ENCODE measurements at places on chromosomes 3 and 15.

- DNase-seq, result no peak
Observed at GRCh38 chr3:16369885-16370284, 104.9 kb downstream of the OXNAD1 start.

DNA sequence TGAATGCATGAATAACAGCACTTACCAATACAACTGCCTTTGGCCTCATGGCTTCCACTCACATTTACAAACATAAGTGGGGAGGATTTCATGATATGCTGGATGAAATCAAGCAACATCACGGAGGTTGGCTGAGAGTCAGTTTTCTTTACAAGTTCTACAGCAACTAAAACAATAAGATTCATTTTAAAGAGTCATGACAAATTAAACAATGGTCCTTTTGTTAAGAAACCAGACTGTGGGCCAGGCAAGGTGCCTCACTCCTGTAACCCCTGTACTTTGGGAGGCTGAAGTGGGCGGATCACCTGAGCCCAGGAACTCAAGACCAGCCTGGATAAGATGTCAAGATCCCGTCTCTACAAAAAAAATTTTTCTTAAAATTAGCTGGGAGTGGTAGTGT lies 12.4 kb downstream of the ATR start:
- no peak for DNase-seq

DNA sequence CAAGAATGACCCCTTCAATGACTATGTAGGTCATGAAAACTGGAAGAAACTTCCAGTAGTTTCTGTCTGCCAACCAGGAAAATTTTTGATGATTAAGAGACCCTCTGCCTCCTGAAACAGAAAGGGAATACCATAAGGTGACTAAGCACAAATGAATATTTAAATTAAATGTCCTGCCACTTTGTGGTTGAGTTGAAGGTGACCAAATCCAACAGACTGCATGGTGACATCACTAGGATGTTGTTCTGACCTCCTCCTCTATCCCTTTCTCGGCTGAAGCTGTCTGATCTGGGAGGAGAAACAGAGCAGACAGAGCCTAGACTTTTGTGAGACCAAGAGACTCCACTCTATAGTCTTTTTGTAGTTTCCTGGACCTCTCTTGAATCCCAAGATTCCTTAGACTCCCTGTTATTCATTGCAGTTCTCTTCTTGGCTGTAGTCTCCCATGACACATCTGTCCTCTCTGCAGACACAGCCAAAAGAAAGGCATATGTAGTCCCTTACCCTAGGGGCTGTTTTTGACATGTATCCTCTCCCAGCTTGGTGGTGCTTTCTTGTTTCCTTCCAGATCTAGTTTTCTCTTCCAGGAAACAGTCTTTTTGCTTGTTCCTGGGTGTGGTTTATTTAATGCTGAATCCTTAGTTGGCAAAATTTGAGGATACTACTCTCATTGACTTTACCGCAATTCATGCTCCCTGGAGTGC lies 55.2 kb upstream of the UBE3A start:
- DNase-seq, result no peak

GRCh38 chr3:15805756-15806266 lies 8.0 kb upstream of the ANKRD28 start:
- DNase-seq, result no peak

- DNase-seq, result no peak
Observed at GRCh38 chr3:36769926-36770325, 5.6 kb upstream of the DCLK3 start.

DNA sequence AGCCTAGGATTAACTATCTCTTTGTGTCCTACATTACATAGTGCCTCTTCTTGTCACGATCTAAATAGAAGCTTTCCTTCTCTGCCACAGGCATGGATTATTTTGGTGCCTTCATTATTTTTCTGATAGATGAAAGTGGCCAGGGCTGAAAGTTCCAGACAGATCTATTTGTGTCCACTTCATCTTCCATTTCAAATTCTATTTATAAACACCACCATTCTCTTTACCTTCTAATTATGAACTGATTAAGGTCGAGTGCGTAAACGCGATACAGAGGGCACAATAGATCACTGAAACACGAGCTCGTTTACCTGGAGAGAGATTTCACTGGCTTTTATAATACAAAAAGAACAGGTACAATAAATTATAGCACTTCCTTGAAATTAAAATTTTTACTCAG lies 105.0 kb downstream of the EDEM1 start:
- no peak for DNase-seq

DNA sequence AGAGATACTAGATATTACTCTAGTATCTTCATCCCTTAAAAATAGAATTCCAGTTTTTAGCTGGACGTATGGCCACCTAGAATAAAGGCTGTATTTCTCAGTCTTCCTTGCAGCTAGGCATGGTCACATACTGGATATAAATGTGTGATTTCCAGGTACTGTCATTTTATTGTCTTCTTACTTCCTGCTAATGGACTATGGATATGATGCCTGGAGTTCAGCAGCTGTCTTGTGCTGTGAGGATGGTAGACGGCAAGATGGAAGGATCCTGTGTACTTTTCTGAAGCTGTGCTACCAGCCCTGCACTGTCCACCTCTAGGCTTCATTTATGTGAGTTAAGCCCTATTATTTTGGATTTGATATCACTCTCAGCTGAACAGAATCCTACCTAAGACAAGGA lies 83.4 kb downstream of the EBLN2 start:
- DNase-seq, result no peak

DNA sequence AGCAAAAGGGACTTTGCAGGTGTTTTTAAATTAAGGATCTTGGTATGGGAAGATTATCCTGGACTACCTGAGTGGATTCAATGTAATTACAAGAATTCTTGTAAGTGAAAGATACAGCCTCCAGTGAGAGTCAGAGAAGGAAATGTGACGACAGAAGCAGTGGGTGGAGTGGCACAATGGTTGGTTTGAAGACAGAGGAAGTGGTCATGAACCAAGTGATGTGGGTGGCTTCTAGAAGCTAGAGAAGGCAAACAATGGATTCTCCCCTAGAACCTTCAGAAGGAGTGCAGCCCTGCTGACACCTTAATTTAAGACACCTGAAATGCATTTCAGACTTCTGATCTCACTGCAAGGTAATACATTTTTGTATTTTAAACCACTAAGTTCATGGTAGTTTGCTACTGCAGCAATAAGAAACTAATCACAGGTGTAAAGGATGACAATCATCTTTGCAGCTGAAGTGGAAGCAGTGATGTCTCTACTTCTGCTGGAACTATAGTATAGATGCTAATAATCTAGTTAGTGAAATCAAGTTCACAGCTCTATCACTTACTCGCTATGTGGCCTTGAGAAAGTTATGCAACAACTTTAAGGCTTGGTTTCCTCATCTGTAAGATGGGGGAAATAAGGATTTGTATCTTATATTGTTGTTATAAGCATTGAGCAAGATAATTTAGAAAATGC lies 403.4 kb upstream of the SUCLG2 start:
- no peak for DNase-seq

DNA sequence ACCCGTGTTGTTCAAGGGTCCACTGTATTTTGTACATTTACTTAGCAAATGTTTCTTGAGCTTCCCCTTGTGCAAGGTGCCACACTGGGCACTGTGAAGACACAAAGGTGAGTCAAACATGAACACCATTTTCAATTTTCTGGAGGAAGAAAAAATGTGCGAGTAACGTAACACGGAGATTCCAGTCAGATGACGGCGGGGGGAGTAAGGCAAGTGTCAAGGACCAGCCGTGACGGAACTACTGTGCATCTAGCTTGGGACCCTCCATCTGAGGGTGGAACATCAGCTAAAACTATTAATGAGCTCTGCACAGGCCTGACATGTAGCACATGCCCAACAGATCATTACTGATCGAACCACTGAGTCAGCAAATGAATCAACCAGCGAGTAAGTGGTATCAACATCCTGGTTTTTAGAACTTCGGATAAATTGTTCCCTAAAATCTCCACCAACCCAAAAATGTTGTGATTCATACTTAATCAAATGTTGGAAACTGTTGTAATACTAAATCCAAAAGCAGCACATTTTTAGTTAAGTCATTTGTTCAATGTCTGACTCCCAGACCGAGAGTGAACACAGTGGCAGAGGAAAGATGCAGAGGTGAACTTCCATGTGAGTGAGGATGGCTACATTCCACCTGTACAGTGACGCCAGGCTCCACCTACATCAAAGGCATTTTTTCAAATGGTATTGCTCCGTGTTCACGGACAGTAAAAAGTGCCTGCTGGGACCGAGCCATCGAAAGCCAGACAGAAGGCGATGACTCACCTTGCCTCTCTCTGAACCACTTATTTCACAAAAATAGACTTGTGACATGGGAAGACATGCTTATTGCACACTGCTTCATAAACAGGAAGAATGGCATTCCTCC lies 172.2 kb downstream of the ATP10A start:
- DNase-seq, result no peak

- no peak for DNase-seq
Observed at GRCh38 chr15:81189583-81190283, 6.9 kb upstream of the IL16 start.

DNA sequence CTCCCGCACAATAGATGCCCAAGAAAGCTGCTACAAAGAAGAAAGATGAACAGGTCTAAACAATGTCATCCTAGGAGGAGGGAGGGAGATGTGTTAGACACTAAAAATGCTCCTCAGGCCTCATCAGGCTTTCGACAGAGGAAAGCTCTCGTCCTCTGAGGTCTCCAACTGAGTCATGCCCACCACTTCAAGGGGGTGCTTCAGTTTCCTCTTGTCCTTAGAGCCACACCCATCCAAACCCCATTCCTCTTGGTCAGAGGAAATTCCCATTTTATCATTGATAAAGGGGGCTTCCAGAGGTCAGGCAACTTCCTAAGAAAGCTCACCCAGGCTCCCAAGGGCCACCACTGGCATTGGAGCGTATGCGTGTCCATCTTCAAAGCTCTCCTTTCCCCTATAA lies 50.1 kb downstream of the HEG1 start:
- no peak for DNase-seq

DNA sequence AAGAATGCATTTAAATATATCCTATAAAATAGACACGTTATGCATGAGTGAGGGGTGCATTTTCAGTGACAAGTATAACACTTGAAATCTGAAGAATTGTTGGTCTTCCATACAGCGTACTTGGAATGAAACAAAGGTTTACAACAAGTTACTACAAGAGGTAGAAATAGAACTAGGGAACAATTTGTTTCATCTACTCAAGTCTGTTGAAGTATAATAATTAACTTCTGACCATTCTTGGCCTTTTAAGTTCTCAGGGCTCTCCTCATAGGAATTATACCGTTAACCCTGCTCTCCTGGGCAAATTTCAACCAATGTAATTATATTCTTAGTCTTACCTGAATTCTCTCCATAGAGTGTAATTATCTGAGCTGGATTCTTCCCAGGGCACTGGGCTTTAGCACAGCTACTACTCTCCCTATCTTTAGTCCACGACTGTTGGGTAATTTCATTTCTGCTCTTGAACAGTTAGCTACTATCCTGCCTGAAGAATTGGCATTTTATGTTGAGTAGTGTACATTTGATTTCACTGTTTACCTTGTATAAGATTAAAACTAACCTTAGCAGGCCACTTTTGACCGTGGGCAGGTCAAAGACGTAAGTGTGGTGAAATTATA lies 100.6 kb downstream of the UBE2E2 start:
- no peak for DNase-seq

DNA sequence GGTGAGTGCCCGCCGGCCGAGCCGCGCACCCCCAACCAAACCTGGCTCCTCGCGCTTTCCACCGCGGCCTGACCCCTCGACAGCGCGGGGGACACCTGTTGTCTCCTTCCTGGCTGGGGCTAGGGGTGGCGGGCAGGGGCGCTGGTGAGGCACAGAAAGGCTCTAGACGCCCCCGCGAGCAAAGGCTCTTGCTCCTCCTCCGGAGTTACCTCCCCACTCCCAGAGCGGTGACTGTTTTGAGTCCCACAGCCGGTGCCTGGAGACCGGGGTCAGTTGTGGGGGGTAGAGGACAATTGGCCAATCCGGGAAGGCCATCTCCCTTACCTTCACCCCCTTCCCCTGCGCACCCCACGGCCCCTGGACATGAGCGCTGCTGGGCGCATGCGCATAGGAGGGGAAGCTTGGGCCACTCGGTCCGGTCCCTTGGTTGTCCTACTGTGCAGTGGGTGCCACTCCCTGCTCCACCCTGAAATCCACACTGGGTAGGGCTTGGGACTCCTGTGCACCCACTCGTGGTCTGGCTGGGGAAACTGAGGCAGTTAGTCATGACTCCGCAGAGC lies 554 bp downstream of the CHST13 start:
- DNase-seq, result no peak

- DNase-seq, result no peak
Observed at GRCh38 chr3:29561651-29562149, 280.8 kb downstream of the RBMS3 start.

GRCh38 chr3:134364936-134365765 lies 9.1 kb downstream of the AMOTL2 start:
- no peak for DNase-seq

DNA sequence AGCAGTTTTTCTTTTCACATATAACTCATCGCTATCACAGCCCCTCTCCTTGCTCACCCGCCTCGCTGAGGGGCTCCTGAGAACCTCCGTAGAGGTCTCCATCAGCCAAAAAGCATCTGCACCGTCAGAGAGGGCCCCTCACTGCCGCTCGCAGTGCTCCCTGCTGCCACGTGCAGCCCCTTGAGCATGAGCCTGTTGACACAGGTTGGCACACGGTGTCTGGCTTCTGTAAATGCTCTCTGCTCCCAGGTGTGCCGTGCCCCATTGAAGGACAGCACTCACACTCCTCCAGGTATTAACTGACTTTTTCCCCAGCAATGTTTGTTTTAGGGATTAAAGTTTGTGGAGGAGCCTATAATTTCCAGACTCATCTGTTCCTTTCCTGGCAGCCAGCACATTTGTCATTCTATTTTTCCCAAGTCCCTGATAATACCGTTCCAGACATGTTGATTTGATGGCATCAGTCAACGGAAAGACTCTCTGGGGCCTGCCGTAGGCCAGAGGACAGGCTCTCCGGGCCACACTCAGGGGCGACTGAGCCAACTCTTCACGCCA lies 2.1 kb upstream of the FURIN start:
- DNase-seq, result no peak

DNA sequence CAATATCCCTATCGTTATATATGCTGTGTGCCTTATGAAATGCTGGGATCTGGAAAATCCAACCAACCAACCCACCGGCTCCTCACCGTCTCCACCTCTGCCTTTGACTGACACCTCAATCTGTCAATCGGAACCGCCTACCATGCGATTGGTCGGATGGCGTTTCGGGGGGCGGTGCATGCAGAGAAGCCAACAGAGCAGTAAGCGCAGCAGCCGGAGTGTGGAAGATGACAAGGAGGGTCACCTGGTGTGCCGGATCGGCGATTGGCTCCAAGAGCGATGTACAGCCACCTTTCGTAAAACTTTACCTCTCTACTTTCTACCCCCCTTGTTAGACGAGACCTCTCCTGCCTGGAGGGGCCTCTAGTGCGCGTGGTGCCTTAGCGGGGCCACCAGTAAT lies 6.3 kb downstream of the CLK3 start:
- no peak for DNase-seq

- no peak for DNase-seq
Observed at GRCh38 chr15:68334661-68335124, 57.1 kb downstream of the FEM1B start.

- DNase-seq, result no peak
Observed at GRCh38 chr3:108724101-108724500, 33.1 kb downstream of the RETNLB start.

GRCh38 chr3:56303487-56303886 lies 164.8 kb downstream of the ERC2 start:
- no peak for DNase-seq

GRCh38 chr15:64193971-64194370 lies 31.1 kb upstream of the PPIB start:
- DNase-seq, result no peak

GRCh38 chr15:73368301-73369136 lies at the start of gene HCN4:
Gene HCN4, minus strand, starts transcription at chr15:73368958. Its CDS starts 688 bp downstream, at chr15:73368270.
- DNase-seq, result no peak

- no peak for DNase-seq
Observed at GRCh38 chr3:33315826-33316225, 38.6 kb downstream of the FBXL2 start.

Measured in stimulated activated CD4-positive, alpha-beta T cell treated with anti-CD3 and anti-CD28 coated beads, Interleukin-1b, Interleukin-23, amount 100 ng/mL, for 1 hour (primary cell).